ENCODE measurements at places on chromosomes 12 and 14. TPM values are rescaled to one million over a fixed set of nuclear protein-coding genes. Genes with fewer than 3 reads are reported as not detected.

DNA sequence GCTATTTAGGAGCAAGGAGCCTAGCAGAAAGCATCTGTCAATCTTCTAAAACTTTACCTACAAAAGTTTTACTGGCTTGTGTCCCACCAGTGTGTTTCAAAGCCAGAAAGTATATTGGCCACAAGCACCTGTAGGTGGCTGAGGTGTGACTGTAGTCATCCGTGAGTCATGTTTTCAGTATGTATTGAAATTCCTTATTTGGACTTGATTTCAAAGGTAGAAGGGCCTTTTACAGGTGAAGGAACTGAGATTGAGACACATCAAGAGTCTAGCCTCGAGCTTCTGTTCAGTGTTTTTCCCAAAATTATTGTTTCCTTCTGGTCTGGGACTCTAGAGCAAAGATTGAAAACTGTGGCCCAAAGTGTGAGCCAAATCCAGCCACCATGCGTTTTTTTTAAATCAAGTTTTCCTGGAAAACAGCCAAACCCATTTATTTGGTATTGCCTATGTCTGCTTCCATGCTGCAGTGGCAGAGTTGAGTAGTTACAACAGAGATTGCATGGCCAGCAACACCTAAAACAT, 195.3 kb upstream of the BCL2L14 start:
- DNase-seq = peak; percentile 89

- no peak for DNase-seq
Observed at GRCh38 chr14:52716155-52716554, 9.2 kb downstream of the PSMC6 start.

- DNase-seq = no peak
Observed at GRCh38 chr14:105622329-105622955, 96.1 kb downstream of the TMEM121 start.

- no peak for DNase-seq
Observed at GRCh38 chr14:38629412-38629811, 373.5 kb upstream of the CLEC14A start.

RASSF8 gene
- total RNA-seq = 43.3 TPM

GRCh38 chr12:31958569-31959160, 550 bp upstream of the RESF1 start:
- no peak for DNase-seq

PPP1R1A gene
- total RNA-seq = not detected

CCDC197 gene
- not detected for total RNA-seq

SMIM41 gene
- not detected for total RNA-seq

- no peak for DNase-seq
Observed at GRCh38 chr12:5985471-5985870, 40.4 kb upstream of the ANO2 start.

GRCh38 chr12:92111256-92111655, 34.4 kb downstream of the BTG1 start:
- DNase-seq = no peak
